ENCODE measurements at places on chromosomes 11 and 22.

DNA sequence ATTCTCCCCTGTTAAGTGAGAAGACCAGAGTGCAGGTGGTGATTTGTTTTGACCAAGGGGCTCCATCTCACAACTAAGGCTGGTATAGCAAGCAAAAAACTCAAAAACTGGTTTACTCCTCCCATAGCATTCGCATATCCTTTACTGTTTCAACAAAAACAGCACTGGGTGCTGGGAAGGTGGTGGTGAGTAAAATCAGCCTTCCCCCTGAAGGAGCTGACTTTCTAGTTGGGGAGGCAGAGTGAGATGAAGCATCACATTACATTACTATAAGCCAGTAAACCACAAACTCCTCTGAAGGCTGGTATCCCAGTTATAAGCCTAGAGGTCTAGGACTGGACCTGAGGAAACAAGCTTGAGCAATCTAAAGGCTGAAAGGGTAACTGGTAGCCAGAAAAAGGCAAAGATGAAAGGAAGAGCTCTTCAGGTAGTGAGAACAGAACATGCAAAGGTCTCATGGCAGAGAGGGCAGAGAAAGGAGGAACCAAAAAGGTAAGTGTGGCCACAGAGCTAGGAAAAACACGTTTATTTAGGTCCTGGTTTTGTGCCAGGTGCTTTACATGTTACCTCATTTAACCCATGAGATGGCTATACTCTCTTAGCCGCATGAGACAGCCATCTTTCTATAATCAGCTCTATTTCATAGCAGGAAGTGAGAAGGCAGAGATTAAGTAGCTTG is 22.3 kb downstream of the TMEM123 start:
- no peak for DNase-seq

DNA sequence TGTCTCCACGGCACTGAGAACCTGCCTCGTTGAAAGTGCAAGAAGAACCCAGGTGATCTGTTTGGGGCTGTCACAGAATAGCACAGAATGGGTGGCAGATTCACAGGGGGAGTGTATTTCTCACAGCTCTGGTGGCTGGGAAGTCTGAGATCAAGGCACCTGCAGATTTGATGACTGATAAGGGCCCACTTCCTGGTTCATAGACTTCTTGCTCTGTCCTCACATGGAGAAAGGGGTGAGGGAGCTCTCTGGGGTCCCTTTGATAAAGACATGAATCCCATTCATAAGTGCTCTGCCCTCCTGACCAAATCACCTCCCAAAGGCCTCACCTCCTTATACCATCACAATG is 198.5 kb upstream of the SORL1-AS1 start:
- DNase-seq: no peak

- no peak for DNase-seq
Observed at GRCh38 chr11:2085251-2086066, 53.7 kb downstream of the IGF2 start.

GRCh38 chr11:11396301-11397035 is 43.4 kb upstream of the CSNK2A3 start:
- DNase-seq: no peak

DNA sequence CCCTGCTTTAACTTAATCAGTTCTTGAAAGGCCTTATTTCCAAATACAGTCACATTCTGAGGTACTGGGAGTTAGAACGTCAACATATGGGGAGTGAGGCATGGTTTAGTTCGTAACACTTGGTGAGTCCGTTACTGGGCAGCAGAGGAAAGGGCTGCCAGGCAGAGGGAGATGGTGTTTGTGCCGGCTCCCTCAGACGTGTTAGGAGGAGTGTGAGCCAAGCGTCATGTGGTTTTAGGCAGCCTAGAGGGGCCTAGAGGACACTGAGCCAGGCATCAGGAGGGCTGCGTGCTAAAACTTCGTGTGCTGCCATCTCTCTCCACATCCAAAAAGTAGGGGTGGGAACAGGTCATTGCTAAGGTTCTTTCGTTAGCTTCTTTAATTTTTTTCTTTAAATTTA is 10.2 kb downstream of the BCR start:
- DNase-seq: no peak

- no peak for DNase-seq
Observed at GRCh38 chr22:50316114-50317065, 8.9 kb upstream of the PLXNB2 start.

GRCh38 chr11:123549926-123550917 is 104.2 kb downstream of the SCN3B start:
- peak; percentile 7 for DNase-seq

GRCh38 chr11:35584321-35584720 is 33.9 kb upstream of the FJX1 start:
- DNase-seq: no peak

- DNase-seq: no peak
Observed at GRCh38 chr11:35170503-35170902, 31.5 kb downstream of the CD44 start.

DNA sequence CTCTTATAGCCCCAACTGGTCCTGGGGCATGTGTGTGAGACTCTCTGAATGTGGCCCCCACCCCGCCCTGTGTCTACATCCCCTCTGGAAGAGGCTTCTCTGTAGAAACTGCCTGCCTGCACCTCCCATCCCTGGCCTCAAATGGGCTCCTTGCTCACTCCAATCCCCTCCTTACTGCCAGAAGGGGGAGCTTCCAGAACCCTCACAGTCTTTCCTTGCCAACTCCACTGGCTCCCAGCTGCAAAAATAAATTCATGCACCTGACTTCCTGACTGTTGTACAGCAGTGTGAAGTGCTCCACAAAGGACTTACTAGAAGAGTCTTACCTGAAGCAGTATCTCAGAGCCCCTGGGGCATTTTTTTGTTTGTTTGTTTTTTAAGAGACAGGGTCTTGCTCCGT is 15.2 kb upstream of the SERPIND1 start:
- DNase-seq: no peak

GRCh38 chr11:110447897-110448745 is 18.4 kb downstream of the FDX1 start:
- no peak for DNase-seq

- DNase-seq: no peak
Observed at GRCh38 chr11:87870086-87870485, 305.2 kb downstream of the RAB38 start.

GRCh38 chr22:47285981-47286380 is 523.5 kb downstream of the TBC1D22A start:
- no peak for DNase-seq

All from stimulated activated CD4-positive, alpha-beta T cell treated with anti-CD3 and anti-CD28 coated beads, Interleukin-2, amount 100 ng/mL, for 48 hours (primary cell).